Glutamatergic neuron (in vitro differentiated cells): ENCODE measurements at places on chromosomes 5 and 9. TPM values are rescaled to one million over a fixed set of nuclear protein-coding genes. Genes with fewer than 3 reads are reported as not detected.

NUTM2F gene
- not detected for total RNA-seq

NR2F1-AS1 gene
- total RNA-seq = 0.39 TPM

DMRTA1 gene
- 30.1 TPM for total RNA-seq

IFNE gene
- total RNA-seq = not detected

ZFR gene
- 84.5 TPM for total RNA-seq

PTBP3 gene
- total RNA-seq = 48.6 TPM
